ENCODE measurements at places on chromosomes 2 and 18.

DNA sequence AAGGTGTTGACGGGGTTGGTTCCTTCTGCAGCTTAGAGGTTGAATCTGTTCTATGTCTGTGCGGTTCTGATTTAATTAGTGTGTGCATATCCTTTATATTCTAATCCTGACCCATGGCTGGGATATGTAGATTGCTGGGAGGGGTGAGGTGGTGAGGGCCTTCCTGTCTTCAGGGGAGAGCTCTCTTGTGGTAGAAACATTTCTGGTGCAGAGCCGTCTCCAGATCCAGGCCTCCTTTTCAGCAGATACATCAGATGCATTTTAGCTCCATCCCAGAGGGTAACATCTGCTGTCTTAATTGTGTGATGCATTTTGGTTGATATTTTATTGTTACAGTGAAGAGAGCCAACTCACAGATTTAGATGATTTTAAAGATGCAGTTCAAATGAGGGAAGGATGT is 227.8 kb downstream of the AGAP1 start:
- DNase-seq: no peak

DNA sequence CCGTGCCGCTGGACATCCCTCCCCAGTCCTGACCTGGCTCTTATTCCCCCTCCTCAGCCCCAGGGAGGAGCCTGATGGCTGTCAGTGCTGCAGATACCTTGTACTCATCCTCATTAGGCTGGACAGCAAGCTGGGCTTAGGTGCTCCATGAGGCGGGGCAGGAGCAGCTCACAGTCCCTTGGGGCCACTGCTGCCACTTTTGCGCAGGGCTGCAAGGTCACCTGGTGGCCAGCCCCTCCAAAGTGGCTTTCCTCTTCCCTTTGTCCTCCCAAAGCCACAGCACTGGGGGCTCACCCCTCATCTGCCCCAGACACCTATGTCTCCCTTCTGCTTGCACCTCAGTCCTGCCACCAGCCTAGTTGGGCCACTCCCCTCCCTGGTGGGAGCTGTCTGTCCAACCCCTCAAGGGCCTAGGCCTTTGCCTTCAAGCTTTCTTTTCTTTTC is 60.8 kb downstream of the FAM168B start:
- no peak for DNase-seq

DNA sequence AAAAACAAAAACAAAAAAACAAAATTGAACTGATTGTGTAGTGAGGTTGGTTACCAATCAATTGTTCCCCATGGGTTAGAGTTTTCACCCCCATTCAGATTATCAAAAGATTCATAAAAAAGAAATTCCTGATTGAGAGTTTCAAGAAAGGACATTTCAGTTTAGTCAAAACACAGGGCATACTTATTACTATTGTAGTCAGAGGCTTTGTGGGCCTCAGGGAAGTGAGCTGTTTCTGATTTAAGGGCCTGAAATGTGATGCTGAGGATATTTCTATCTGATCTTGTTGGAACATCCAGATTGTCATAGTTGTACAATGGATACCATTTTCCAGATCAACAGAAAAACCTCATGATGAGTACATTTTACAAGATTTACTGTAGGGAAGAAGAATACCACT is 368.1 kb upstream of the NETO1 start:
- no peak for DNase-seq

DNA sequence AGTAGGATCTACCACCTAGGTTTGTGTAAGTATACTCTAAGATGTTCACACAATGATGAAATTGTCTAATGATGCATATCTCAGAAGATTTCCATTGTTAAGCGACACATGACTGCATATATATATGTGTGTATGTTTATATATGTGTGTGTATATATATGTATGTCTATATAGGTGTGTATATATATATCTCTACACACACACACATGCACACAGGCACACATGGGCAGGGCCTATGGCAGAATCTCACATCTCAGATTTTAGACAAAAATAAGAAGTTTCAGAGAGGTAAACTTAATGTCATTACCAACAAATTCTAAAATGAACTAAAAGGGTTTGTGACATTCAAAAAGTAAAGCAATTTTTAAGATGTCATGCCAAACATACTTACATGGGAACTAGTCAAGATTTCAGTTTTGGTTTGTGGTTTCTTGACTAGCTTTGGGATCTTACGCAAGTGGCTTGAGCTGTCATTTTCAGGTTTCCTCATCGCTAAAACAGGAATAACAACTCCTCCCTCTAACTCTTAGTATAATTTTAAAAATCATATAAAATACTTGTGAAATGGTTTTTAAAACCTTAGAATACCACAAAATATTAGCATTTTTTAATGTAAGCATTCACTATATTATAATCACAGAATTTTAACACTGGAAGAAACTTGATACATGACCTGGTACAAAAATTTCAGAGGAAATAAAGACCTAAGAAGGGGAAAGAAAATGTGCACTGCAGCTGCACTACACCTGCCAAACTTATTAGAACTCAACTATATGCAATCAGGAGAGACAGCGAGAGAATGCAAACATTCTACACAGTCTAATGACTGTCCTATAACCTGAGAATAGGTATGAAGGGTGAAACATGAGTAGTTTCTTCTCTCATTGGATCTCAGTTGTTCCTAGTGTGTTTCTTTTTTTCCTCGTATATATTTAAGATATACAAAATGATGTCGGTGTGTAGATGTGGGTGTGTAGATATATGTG is 75.7 kb downstream of the TTC21B start:
- peak; percentile 22 for DNase-seq

DNA sequence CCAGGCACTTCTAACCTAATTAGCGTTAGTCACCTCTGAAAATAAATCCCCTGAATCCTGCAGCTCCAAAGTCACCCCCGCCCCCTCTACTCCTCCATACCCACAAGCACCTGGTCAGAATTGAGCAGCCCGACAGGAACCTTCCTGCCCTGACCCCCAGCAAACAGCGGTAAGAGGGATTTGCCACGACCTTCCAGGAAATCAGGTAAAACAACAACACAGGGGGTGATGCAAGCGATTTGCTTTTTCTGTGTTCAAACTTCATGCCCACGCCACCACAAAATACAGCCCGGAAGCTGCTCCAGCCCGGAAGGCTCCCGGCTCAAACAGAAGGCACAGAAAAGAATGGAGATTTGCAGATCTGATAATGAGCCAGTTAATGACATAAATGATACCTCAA is 367.1 kb downstream of the GPD2 start:
- no peak for DNase-seq

GRCh38 chr2:237922641-237923361 is 44.0 kb upstream of the UBE2F start:
- DNase-seq: no peak

- DNase-seq: no peak
Observed at GRCh38 chr18:22467760-22468553, 50.2 kb upstream of the CTAGE1 start.

DNA sequence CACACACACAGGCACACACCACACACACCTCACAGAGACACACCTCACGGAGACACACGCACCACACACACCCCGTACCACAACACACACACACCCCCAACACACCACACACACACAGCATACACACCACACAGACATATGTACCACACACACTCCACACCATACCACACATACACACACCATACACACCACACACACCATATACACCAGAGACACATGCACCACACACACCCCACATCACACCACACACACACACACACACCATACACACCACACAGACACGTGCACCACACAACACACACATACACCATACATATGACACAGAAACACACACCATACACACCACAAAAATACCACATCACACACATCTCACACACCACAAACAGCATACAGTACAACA is 850.7 kb downstream of the RNF144A start:
- DNase-seq: no peak

DNA sequence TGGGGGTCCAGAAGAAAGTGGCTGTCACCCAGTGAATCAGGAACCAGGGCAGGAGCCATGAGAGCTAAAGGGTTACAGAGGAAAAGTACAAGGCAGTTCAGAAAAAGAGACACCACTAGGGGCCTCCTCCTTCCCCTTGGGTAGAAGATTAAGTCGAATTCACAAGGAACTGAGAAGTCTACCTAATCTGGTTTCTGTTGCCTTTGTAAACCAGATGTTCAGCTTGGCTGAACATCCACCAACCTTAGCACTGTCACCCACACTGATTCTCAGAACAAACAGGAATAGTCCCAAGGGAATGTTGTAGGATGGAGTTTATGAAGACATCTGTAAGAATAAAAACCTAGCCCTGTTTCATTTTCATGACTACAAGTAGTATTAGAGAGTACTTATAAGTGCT is 90.4 kb upstream of the NOSTRIN start:
- DNase-seq: no peak

DNA sequence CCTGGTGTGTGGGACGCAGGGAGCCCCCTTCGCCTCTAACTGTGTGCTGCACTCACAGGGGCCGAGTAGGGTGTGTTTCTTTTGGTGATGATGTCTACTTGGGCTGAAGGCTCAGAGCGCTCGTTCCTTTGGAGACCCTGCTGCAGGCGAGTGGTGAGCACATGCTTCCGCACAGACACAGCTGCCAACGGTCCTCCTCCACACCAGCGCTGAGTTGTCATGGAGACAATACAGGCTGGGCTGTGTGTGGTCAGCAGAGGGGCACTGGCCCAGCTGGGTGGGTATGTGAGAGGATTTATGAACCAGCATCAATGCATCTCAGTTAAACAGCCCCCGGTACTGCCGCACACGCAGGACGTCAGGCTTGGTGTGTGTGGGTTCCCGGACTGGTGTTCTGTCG is 143.5 kb downstream of the SH3RF3 start:
- DNase-seq: no peak

- peak; percentile 12 for DNase-seq
Observed at GRCh38 chr2:158015428-158016076, 86.1 kb upstream of the UPP2 start.

GRCh38 chr2:206521115-206521514 is 77.8 kb downstream of the ADAM23 start:
- DNase-seq: no peak

DNA sequence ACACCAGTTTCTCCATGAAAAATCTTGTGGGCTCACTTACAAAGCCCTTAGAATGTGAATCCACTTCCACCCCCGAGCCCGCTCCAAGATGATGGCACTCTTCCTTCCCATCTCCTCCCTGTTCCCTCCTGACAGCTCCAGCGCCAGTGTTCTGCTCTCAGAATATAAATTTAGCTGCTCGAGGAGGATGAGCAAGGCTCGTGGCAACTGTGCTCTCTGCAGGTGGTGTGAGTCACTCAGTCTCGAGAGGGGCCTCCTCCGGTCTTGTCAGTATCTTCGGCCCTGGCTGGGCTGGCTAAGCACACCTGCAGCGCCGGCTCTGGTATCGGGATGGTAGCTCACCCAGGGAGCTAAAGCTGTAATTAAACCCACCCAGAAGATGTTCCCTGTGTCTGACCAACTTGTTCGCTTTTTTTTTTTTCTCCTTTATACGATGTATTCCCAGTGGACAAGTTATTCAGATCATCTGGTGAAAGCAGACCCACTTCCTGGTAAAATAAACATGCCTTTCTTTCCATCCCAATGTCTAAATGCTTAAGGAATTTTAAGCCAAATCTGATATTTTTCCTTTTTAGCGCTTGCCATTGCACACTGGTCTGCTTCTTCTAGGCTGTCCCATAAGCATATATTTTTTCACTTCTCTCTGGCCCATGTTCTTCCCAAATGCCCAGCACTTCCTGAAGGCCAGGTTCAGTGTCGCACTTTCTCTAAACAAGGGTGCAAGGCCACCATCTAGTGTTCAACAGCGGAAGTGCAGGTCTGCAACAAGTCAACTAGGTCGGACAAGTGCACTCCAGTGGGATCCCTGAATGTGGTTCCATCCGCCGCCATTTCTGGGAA is 31.4 kb upstream of the YPEL5 start:
- DNase-seq: peak; percentile 64

DNA sequence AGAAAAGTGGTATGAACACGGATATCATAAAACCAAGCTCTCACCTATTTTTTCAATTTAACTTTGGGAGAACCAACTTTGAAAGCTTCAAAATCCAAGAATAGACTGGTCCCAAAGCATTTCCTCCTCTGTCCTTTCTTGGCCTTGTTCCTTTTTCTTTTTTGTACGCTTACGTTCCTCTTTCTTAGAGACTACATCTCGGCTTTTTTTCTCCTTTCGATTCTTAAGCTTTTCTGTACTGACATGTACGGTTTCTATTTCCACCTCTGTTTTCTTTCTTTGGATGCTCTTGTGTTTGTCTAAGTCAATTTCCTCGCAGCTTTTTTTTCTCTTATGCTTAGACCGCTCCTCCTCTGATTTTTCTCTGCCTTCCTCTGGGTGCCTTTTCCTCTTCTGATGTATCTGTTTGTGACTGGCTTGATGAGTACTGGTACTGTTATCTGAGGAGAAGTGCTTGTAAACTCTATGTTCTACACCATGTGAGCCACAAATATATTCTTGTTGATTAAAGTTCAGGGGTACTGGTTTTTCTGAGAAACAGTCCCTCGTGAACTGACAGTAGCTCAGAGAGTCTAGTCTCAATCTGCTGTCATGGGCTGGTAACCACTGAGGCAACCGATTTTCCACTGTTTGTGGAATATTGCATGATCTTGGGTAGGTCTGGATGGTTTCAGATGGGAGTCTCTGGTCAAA is 11.5 kb upstream of the RNU2-63P start:
- no peak for DNase-seq

GRCh38 chr2:147297820-147298219 is 547.0 kb upstream of the ACVR2A start:
- DNase-seq: peak; percentile 44

DNA sequence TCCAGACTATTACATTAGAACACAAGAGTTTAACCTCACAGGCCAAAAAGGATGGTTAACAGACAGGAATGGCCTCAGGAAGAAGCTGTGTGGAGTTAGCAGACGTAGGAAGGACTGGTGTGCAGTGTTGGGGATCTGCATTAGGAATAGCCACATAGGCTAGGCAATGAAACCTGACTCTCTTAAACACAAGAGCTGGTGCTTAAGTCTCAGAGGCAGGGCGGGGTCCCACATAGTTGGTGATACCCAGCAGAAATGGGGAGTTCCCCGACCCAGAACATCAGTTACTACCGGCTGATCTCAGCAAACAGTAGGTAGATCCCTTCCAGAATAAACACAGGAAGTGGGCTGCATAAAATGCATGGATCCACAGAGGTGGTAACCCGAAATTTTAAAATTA is 64.1 kb downstream of the CCDC93 start:
- DNase-seq: no peak

GRCh38 chr2:46632349-46632748 is 153.0 kb downstream of the TMEM247 start:
- peak; percentile 29 for DNase-seq

DNA sequence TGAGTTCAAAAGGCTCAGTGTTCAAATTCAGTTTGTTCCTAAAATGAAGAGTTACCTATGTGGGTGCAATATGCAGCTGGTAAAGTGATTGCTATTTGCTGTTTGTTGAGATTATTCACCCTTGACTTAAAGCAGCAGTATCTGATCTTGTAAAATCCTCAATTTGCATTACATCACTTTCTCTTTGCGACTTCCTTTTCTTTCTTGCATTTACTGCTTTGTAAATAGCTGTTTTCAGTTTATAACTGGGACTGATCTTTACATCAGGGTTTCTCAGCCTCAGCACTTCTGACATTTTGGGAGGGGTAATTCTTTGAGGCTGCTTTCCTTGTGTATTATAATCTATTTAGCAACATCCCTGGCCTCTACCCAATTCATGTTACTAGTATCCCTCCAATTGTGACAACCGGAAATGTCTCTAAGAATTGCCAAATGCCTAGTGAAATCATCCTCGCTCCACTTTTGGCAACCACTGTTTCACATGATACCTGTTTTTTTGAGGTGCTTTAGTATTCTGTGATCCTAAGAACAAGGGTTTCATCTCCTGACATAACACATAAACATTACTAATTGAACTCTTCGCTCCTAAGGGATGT is 12.1 kb upstream of the ERCC3 start:
- DNase-seq: no peak

Measured in CD4-positive, alpha-beta T cell treated with Interleukin-12 subunit alpha and Interleukin-12 subunit beta, for 1 hour (primary cell).